ENCODE measurements at places on chromosomes 2 and 18. TPM values are rescaled to one million over a fixed set of nuclear protein-coding genes. Genes with fewer than 3 reads are reported as not detected.

The LYG2 gene
- polyA plus RNA-seq: 1.0 TPM

The CHRND gene
- 0.96 TPM for polyA plus RNA-seq

The BUB1 gene
- 34.9 TPM for polyA plus RNA-seq

The ZSWIM2 gene
- polyA plus RNA-seq: not detected

- DNase-seq: no peak
Measured at GRCh38 chr2:239289545-239289944, 111.3 kb downstream of the HDAC4 start.

- no peak for DNase-seq
Measured at GRCh38 chr18:37321582-37322491, 243.8 kb downstream of the CELF4 start.

DNA sequence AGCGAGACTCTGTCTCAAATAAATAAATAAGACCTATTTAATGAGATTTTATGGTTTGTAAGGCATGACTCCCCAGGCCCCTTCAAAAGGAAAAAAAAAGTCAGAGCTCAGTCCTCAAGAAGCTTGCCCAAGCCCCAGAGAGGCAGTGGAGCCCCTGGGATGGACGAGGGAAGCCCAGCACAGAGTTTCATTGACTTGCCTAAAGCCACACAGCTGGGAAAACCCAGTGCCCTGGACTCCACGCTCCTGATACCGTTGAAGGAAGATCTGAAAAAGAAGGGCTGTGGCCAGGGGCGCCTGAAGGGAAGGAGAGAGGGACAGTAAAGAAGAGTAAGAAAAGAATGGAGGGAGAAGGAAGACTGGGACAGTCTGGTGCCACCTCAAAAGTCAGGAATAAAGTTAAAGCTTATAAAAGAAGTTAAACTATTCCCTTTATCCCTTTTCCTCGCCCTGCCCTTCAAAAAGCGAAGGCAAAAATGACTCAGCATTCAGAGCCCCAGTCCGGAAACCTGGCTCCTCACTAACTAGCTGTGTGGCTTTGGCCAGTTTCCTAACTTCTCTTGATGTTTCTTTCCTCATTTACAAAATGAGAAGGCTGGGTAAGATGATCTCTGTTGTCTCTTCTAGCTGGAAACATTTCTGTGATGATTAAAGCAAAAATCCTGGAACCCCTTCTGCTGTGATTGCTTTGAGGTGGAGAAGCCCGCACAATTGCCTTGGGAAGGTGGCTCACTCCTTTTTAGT is 46.7 kb downstream of the LYPD1 start:
- no peak for DNase-seq

DNA sequence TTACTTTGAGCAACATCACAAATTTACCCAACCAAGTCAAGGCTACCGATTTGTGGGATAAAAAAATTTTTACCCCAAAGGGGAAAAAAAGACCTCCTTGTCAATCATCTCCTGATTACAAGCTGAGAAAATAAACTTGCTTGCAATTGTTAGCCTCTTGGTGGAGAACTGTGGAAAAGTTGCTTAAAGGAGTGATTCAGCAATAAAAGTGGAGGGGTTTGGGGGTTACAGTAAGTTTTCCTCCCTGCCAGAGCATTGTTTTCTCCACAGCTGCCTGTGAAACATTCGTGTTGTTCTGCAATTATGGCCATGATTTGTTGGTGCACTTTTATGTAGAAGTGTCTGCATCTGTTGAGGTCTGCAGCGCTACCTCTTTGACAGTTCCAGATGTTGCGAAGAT is 82.6 kb downstream of the EN1 start:
- DNase-seq: no peak

GRCh38 chr18:46239549-46239948 is 135.4 kb downstream of the HAUS1 start:
- no peak for DNase-seq

DNA sequence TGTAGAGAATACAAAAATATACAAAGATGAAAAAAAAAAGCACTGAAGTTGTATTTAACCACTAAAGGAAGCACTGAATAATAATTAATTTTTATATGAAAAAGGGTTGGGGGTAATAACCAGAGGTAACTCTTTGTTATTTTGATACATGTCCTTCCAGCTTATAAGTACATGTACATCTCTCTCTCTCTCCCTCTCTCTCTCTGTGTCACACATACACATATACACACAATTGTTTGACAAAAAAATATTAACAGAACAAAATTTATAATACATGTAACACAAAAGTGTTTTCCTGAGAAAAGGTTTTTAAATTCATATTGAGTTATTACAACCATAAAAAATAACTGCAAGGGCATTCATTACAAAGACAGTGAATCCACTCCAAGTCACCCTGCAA is 4.6 kb downstream of the WIPF1 start:
- no peak for DNase-seq

DNA sequence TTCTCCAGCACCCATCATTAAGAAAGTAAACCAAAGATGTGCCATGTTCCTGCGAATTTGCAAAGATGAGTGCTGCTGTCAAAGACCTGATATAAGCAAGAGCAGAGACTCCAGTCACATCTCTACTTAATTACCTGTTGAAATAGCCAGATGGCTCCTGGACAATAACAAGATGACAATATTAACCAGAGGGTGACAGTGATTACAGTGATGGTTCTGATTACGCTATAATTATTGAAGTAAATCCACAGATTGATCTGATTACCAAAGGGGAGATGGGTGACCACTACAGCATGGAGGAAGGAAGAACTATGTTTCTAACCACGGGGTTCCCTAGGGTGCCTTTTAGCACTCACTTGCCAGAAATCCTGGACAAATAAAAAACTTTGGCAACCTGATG is 36.5 kb upstream of the AFF3 start:
- no peak for DNase-seq

Measured in left kidney (tissue), 8 donors.